ENCODE measurements at places on chromosomes 13 and 19.

GRCh38 chr13:91698308-91698707 is 299.9 kb downstream of the GPC5 start:
- DNase-seq: no peak

- DNase-seq: no peak
Measured at GRCh38 chr13:81275666-81276258, 934.8 kb upstream of the SPRY2 start.

GRCh38 chr13:113770937-113771336 is 11.9 kb downstream of the TMEM255B start:
- DNase-seq: no peak

DNA sequence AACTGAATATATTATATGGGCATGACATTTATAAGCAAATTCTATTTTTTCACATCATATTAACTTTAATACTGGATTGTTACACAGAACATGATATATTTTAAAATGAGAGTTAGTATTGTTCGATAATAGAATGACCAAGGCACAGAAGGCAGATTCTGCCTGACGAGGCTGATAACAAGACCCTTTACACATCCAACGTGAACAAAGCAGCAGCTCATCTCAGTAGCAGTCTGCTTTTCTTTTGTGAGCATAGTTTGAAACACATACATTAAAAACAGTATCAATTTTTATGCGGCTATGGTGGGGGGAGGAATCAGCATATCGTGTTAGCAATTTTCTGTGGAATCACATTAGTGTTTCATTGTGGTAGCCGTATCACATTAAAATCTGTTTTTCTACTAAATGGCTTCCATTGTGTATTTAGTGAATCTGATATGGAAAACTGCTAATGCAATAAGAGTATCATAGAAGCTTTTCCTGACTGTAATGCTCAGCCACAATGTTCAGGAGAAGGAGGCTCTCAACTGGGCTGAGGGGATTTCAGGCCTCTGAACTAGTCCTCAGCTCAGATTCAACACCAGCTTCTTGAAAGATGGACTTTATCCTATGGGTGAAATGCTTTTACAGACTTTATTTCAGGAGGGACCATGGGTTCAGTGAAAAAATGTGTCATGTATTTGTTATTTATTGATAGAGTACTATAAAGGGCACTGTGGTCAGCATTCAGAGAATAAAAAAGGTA is 4.0 kb downstream of the SMAD9 start:
- DNase-seq: no peak

- no peak for DNase-seq
Measured at GRCh38 chr13:51255556-51255955, 33.4 kb downstream of the FAM124A start.

All from Daoy (cell line).